Activated CD8-positive, alpha-beta memory T cell treated with anti-CD3 and anti-CD28 coated beads for 1 hour (primary cell): ENCODE measurements at places on chromosomes 3 and 15.

DNA sequence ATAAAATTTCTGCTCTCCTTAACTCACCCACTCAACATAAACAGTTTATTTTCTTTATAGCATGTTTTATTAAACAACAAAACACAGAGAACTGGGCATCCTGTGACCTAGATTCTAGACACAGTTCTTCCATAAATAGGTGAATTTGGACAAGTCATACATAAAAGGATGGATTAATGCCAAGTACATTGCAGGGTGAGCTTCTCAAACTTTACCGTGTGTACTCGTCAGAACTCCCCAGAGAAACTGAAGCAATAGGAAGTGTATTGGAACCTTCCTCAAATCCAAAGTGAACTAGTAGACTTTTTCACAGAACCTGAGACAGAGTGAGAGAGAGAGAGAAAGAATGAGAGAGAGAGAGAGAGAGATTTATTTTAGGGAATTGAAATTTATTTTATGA, 139.7 kb downstream of the CD47 start:
- DNase-seq = no peak

DNA sequence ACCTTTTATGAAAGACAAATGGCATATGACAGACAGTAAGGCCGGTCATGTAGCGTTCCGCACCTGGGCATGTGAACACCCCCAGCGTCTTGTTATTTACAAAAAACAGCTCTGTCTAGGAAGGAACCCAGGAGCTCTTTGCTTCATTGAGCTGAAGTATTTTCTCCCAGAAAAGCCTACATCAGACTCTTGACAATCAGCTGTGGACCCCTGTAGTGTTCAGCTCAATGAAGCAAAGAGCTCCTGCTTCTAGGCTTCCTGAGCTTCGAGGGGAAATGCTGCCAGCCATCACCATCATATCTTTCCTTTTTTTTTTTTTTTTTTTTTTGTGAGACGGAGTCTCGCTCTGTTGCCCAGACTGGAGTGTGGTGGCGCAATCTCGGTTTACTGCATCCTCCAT, 4.1 kb downstream of the ASB14 start:
- DNase-seq = no peak

GRCh38 chr15:74382004-74382816, 14.8 kb upstream of the CYP11A1 start:
- DNase-seq = no peak

DNA sequence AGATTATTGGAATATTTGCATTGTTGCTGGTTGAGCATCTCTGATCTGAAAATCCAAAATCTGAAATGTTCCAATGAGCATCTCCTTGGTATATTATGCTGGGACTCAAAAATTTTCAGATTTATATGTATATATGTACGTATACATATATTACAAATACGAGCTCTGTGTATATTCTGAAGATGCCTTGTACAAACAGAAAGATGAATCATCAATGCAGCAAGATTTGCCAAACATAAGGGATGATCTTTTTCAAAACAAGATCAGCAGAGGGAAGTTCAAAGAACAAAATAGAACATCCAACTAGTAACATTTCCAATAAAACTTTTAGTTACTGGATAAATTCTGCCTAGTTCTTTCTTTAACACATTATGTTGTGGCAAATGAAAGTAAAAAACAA, 42.5 kb downstream of the HERC1 start:
- DNase-seq = no peak

DNA sequence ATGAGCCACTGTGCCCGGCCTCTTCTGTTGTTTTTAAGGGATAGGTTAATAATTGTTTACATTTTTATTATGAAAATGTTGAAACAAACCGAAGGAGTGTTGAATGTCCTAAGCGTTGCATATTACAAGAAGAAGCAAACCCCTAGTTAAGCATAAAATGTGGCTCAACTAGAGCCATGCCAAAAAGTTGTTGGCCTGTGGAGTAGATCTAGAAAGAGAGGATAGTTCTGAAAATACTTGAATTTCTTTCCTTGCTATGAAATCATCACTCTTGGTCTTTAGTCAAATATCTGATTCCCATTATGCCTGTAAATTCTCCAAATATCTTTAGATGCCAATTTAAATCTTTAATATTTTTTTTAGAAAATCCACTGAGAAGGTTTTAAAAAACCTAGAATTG, 12.8 kb downstream of the RBP2 start:
- no peak for DNase-seq

DNA sequence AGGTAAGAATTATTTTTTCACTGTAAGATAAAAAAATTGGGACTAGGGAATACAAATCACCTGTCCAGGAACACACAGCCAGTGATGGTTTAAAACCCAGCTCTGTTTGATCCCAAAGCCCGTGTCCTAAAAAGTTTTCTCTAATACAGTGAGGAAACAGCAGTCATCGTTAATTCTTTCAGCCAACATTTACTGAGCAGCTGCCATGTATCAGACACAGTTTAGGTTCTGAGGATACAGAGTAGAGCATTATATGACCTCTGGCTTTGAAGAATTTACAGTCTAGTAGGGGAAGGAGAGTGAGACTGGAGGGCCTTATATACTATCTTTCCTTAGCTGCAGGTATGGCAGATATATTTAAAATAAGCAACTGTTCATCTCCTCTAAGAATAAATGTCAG, 82.7 kb downstream of the KCNMB2 start:
- DNase-seq = no peak

DNA sequence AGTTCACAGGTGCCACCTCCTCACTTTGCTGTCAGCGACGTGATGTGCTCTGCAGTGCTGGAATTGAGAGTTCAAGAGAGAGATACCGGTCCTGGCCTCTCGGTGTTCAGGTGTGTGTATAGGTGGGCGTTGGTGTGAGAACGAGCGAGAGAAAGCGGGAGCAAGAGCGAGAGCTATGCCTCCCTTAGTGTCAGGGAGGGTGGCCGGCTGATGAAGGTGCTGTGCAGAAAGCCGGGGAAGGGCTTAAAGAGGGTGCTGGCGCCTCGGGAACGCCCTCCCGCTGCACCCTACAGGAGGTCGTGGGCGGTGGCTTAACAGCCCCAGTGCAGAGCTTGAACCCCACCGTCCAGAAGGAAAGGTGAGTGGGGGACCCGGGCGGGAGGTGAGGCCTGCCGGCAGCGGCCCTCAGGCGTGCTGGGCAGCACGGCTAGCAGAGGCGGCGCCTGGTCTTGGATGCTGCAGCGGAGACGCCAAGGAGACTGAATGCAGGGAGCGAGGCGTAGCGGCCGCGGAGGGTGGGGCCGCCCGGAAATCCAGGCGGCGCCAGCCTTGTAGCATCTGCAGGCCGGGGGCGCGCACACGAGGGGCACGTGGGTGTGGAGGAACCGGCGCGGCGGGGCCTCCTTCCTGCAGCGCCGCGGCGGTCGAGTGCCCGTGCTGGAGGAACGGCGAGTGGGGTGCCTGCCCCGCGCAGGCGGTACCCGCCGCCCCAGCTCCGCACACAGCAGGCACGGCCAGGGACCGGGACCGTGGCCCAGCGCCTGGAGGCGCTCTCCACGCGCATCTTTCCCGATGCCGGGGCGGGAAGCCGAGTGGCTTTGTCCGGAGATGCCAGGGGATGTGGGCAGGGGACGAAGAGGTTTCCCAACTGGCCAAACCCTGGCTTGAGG, 246.8 kb upstream of the TOPAZ1 start:
- DNase-seq = no peak

DNA sequence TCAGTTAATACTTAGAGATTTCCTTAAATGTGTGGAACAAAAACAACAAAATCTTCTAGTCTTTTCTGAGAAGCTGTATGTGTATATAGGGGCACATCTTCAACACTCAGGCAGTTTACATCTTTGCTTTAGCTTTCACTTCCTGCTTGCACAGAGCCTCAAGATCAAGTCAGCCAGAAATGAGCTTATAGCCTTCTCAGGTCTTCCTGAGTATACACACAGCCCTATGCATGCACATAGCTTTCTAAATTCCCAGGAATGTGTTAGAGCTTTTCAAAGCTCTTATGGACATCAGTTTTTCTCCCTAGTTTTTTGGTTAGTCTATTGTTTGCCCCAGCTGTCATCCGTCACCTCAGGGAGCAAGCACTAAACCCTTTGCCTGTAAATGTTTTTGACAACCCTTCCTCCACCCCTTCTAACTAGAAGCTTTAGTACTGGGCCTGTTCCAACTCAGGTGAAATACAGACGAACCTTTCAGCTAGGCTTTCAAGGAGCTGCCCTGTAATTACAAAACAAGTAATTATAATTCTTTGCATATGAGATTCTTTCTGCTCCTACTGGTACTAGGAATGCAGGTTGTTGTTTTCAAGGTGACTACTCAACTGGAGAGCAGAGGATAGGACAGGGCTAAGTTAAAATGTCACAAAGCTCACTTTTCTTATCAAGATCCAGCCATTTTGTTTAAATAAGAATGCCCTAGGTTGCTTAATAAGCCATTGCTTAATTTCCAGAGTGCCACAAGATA, 22.6 kb upstream of the MTMR10 start:
- DNase-seq = no peak

GRCh38 chr15:79769069-79769481, 127.7 kb downstream of the MTHFS start:
- DNase-seq = no peak

DNA sequence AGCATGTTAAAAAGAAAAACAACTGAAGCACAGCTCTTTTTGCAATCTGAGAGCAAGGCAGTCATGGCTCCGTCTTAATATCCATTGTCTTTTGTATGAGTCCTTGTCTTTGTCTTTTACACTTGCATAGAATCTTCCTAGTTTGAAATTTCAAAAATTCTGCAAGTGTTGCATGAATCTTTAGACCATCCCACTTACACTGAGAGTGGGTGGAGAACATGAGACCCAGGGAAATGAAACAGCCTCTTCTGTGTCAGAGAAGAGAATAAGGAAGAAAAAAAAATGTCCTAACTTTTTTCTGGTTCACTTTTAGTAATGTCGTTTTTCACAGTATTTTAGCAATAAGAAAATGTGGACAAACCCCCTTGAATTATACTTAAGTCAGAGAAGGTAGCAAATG, 12.1 kb upstream of the DCLK3 start:
- DNase-seq = no peak

- peak; percentile 65 for DNase-seq
These were observed 85.0 kb downstream of the FAM81A start for GRCh38 chr15:59522988-59523461.

DNA sequence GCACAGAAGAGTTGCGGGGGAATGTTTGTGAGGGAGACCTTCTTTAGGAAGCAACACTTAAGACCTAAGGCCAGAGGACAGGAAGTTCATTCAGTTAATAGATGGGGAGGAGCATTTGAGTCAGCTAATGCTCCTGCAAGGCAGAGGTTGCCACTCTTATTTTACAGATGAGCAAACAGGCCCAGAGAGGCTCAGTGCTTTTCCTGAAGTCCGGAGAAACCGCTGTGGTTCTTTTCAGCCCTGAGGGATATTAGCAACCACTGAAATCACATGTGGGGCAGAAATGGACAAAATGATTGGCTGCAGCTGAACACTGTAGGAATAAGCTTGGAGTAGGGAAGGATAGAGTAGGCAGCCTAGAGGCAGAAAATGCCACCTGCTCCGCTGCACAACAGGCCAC, 33.3 kb upstream of the RTP4 start:
- no peak for DNase-seq

GRCh38 chr3:197737749-197738462, 1.2 kb upstream of the RUBCN start:
- DNase-seq = no peak

DNA sequence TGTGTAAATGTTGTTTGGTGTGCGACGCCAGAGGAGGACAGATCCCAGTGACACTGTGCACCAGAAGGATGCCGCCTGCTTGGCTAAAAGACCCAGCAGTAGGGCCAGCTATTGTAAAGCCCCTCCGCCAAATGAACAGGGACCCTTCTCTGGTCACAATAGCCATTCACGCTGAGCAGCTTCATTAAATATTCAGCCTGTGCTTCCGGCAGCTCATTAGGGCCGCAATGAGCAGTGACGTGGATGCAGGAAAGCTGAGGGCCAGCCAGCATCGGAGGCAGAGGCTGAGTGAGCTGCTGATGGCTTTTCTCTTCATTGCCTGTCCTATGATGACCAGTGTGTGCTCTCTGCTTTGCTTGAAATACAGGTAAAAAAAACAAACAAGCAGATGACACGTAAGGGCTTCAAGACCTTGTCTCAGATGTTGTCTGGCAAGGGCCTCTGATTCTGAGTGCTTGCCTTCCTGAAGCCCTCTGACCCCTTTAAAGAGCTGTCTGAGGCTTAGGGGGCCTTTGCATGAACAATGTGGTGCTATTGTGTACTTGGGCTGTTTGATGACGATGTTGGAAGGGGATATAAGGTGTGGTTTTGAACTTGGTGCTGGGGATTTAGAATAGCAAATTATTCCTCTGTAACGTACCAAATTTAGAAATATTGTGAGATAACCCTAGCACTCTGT, 130.4 kb downstream of the FEZF2 start:
- no peak for DNase-seq

- no peak for DNase-seq
These were observed 1560.4 kb downstream of the OTOL1 start for GRCh38 chr3:163056874-163057497.

- DNase-seq = no peak
These were observed 8.0 kb downstream of the MAP2K5 start for GRCh38 chr15:67550522-67550921.

DNA sequence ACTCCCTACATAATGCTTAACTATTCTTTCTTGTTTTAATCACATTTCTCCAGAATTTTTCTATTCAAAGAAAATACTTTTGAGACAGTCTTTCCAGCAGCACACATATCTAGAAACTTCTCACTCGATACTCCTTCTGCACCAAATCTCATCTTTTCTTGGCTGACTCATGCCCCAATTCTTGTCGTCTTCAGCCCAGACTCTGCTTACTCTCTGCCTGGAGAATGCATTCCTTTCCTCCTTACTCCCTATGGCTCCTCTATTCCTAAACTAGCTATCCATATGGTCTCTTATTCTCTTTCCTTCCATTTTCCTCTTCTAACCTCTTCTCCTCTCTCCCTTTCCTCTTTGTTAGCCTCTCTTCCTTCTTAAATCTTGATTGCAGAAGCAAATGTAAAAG, 158.7 kb downstream of the GBE1 start:
- no peak for DNase-seq

DNA sequence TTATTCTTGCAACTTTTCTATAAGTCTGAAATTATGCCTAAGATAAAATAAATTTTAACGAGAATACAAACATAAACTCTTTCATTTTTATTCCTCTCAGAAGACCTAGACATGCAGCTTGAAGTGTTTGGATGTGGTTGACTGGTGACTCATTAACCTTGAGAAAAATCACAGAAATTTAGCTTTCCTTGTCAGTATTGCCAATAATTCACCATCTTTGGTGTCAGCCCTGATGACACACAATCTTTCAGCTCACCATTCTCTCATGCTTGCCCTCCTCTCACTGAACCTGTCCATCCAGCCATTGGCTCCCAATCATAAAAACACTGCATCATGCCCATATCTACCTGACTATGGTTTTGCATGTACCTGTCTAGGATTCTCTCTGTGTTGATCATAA, 22.6 kb upstream of the TNFAIP8L3 start:
- no peak for DNase-seq
